SW 1271 (cell line): ENCODE measurements at places on chromosomes 13 and 19.

DNA sequence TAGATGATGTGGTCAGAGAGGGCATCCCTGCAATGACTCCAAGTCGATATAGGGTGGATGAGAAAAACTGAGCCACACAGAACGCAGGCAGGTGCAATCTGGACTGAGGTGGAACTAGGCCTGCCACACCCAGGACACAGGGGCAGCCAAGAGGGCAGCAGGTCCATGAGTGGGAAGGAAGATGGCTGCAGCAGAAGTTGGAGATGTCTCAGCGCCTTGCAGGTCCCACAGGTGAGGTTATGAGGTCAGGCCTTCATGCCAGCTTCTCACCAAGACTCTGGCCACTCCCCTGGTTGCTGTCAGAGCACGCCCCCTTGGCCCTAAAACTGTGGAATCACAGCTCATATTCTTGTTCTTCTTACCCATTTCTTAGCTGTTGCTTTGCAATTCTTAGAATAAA lies 147.7 kb upstream of the VSTM2B start:
- no peak for DNase-seq

DNA sequence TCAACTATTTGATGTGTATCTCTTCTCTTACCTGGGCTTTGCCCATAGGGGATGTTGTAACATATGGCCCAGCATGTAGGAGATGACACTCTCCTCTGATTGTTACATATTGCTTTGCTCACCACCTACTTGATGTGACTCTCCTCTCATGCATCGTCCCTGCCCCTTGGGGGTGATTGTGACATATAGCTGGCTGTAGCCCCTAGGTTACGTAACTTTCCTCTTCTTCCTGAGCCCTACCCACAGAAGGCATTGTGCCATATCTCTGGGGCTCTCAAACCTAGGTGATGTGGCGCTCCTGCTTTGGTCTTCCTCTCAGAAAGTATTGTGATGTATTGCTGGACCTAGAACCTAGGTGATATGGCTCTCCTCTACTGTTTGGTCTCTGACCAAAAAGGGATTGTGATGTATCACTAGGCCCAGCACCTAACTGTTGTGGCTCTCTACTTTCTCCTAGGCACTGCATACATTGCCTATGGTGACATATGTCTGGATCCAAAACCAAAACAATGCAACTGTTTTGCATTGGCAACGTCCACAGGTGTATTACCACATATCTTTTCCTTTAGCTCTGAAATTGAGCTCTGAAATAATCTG lies 71.9 kb upstream of the ZNF724 start:
- DNase-seq: no peak

- no peak for DNase-seq
Observed at GRCh38 chr13:113589961-113590339, 5.4 kb downstream of the TFDP1 start.

GRCh38 chr13:67147342-67148133 lies 82.6 kb downstream of the PCDH9 start:
- DNase-seq: no peak

GRCh38 chr13:114222461-114222968 lies 12.2 kb upstream of the CDC16 start:
- DNase-seq: no peak

DNA sequence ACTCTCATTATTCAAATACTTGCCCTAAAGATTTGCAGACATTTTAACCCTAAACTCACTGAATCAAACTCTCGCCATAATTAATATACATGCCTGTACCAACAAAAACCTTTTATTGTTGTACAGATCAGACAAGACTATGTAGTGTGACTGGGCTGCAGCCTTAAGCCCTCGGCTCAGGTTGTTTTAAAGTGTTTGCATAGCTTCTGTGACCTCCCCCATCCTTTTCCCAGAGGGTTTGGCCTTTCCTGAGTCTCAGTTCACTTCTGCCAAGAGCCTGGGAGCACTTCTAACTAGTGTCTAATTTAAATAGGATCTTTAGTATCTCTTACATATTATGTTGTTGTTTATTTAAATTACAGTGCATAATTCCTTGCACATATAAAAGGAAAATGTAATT lies 158.2 kb downstream of the HS6ST3 start:
- no peak for DNase-seq
